ENCODE measurements at places on chromosomes 1 and 21. TPM values are rescaled to one million over a fixed set of nuclear protein-coding genes. Genes with fewer than 3 reads are reported as not detected.

DNA sequence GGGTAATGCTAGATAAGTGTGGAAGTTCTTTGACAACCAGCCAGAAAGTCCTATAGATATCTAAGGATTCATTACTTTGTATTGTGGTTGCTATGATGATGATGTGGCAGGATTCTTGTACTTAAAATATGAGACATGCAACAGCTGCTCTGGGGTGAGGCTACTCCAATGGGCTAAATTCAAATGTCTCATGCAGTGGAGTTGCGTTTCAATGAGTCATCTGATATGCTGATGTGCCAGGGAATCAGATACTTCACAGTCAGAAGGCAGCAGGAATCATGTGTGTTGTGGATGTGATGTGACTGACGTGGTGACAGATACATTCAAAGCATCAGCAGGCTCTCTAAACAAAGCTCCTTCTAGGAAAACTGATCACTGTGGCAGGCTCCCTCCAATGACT is 66.5 kb downstream of the TSEN15 start:
- no peak for DNase-seq

GRCh38 chr1:170714938-170715337 is 51.0 kb downstream of the PRRX1 start:
- no peak for DNase-seq

GRCh38 chr1:1353389-1354151 is 4.4 kb upstream of the DVL1 start:
- peak; percentile 20 for DNase-seq

GRCh38 chr21:42238185-42238934 is 19.4 kb downstream of the ABCG1 start:
- peak; percentile 6 for DNase-seq

GRCh38 chr21:44820851-44821250 is 3.0 kb upstream of the SUMO3 start:
- DNase-seq, result no peak

- no peak for DNase-seq
Observed at GRCh38 chr1:153370146-153370545, 5.3 kb downstream of the S100A12 start.

- DNase-seq, result no peak
Observed at GRCh38 chr21:26194326-26194725, 23.8 kb upstream of the APP start.

DNA sequence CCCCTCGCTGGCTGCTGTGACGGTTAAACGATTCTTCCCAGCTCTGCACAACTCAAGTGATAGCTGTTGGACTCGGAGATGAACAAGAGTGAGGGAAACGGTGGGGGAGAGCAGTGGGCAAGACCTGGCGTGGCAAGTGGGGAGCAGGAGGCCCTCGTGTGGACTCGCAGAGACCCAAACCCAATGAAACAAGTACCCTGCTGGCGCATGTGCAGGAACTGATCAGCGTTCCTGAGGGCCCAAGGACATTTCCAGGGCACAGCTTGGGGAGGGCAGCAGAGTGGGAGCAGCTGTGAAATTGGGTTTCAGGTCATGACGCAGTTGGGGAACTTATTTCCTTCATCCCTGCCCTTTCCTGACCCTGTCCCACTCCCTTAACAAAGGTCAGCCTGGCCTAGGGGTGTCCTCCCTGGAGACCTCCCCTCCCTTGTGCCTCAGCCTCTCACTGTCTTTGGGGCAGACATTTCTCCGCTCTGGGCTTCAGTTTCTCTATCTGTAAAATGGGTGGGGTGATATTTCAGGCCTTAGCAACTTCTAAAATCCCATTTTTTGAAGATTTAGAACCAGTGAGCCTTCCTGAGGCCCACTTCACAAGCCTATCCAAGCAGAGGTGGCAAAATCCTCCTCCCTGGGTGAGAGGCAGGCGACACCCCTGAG is 27.9 kb upstream of the ECE1 start:
- no peak for DNase-seq

DNA sequence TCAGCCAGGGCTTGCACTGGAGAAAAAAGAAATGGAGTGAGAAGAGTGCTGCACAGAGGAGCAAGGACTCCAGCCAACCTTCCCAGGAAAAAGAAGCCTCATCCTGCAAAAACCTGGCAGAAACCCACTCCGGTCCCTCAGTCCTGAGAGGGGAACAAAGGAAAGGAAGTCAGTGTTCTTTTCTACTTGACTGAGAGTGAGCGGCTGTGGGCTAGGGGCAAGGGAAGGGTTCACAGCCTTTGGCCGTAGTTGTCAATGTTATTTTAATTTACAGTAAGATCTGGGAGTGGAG is 8.9 kb upstream of the GOLT1A start:
- DNase-seq, result no peak

GRCh38 chr1:148263906-148264255 is 111.8 kb upstream of the NBPF11 start:
- no peak for DNase-seq

GRCh38 chr1:212284332-212284743 is 872 bp upstream of the PPP2R5A start:
- DNase-seq, result no peak

DNA sequence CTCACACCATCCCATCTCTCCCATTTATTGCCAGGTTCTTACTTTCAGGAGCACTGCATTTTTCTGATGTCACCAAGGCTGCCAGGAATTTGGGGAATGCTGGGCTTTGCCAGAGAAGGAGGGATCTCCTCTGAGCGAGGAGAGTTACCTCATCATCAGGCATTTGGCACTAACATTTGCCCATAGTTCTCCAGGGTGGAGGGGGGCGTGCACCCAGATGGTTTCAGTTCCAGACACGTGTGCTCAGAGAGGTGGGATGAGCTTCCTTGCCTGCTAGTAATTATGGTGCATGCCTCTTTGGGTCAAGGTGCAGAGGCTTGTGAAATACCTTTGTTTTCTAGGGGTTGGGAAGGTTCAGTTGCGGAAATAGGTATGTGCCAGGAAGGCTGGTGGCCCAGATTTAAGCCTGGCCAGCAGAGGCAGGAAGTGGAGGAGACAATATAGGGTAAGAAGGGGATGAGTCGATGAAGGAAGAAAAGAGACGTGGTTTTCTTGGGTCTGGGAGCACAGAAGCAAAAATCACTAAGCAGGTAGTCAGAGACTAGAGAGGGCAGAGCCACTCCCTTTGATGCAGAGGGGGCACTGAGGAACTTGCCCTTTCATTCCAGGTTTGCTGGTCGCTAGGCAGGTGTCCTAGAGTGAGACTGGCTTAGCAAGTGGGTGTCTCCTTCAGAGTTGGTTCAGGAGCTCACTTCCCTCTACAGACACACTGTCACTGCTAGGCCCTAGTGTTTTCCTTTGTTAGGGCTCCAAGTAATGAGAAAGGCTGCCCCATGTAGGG is 7.2 kb downstream of the TUFT1 start:
- DNase-seq, result peak; percentile 65

DNA sequence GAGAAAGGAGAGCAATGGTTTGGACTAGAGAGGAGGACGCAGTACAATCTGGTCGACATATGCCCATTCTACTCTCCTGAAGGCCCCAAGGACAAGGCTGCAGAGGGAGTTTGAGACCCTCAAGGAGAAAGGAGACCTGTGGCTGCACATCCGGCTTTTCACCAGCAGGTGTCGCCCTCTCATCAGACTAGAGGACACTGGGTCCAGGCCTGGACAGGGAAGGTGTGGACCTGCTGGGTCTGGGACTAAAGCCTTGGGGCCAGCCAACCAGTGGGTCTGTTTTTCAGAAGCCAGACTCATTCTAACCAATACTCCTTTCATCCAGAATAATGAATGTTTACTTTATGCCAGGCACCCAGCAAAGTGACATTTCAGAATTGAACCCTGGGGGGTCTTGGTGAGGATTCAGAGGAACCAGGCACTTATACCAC is 5.0 kb downstream of the SRARP start:
- DNase-seq, result peak; percentile 82

DNA sequence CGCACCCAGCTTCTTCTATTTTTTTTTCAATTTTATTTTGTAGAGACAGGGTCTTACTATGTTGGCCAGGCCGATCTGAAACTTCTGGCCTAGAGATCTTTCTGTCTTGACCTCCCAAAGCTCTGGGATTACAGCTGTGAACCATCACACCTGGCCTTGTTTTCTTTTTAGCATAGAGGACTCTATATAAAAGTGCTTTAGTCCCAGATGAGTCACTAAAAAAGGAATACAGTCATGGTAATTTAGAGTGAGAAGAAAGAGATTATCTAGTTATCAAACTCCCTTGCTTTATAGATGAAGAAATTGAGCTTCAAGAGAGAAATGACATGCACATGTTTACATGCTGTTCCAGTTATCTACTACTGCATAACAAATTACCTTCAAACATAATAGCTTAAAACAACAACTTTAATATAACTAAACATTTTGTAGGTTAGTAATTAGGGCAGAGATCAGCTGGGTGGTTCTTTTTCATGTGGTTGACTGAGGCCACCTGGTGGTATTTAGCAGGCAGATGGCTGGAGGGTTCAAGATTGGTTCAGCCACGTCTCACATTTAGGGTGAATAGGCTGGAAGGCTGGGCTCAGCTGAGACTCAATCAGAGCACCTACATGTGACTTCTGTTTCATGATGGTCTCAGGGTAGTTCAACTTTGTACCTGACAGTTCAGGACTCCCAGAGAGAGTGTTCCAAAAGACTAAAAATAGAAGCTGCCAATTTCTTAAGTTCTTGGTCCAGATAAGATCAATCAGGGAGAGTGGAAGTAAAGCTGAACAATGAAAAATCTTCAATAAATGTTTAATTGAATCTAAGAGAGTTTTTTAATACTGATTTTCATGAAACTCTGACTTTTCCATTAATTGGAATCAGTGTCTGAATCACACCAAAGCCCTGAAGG is 16.9 kb upstream of the MTF2 start:
- no peak for DNase-seq

GRCh38 chr1:193009501-193009900 is 49.7 kb downstream of the UCHL5 start:
- no peak for DNase-seq

DNA sequence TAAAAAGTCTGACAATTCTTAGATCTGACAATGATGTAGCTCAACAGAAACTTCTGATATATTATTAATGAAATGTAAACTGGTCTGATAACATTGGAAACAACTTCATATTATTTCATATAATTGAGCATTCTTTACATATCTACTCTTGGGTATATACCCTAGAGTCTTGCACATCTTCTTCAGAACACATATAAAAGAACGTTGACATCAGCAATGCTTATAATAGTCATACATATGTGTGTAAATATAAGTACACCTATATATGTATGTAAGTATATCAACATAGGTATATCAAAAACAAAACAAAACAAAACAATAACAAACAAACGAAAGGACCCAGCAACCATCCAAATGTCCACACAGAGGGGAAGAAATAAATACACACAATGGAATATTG is 38.4 kb downstream of the NRIP1 start:
- DNase-seq, result no peak

GRCh38 chr1:86382878-86383277 is 13.2 kb downstream of the ODF2L start:
- DNase-seq, result no peak

GRCh38 chr1:233217832-233218231 is 77.7 kb downstream of the PCNX2 start:
- DNase-seq, result no peak

GRCh38 chr1:5374192-5374591 is 618.0 kb downstream of the NPHP4 start:
- no peak for DNase-seq

DNA sequence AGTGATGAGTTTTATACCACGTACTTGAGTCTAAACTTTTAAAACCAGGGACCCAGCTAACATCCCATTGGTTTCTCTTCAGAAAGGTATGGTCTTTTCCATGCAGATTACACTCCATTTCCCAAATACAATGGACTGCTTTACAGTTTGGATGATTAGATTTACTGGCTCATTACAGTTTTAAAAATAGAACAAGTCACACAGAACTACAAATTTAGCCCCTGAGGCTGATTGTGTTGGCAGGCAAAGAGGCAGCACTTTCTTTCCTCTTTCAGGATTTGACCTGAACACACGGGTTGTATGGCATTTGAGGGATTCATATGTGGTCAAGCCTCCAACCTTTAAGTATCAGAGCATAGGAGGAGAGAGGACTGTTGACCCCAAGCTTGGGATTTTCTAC is 21.8 kb upstream of the VTCN1 start:
- no peak for DNase-seq

DNA sequence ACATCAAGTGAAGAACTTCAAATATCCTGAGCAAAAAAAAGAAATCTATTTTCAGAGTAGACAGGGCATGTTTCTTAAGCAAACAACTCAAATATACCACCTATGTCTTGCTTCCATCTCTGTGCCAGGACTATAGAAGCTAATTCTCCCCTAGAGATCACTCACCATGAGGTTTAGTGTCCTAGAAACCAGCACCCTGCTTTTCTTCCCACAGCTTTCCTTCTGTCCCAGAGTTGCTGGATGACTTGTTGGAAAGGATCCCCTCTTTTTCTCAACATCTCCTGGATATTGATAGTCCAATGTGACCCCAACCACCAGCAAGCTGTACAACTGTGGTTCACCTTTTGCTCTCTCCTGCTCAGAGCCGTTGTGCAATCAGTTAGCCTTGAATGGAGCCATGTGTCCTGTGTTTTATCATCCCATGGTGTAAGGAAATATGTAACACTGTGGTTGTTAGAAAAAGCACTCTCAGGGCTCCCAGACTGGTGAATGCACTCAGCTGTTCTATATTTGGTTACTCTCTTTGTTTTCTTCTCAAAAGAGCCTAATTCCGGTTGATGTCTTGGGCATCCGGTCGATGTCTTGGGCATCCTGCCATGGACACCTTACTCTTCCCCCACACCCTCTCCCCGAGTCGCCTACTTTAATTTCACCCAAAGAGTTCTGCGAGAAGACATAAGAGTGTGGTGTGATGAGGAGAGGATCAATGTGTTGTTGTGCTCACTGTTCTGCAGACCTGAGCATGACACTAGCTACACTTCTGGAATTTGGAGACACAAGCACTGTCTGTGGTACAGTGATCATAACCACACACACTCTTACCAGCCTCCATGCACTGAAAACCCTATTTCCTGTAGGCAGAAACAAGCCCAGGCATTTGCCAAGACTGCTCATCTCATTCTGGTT is 1.7 kb downstream of the TNFSF4 start:
- no peak for DNase-seq

Gene PDC
- not detected for total RNA-seq

Gene RGS13
- not detected for total RNA-seq

Gene LRRC71
- total RNA-seq, result not detected

Gene ZFP69
- total RNA-seq, result 0.38 TPM

Gene RPE65
- not detected for total RNA-seq

Gene CDC42
- 135 TPM for total RNA-seq

Gene IL22RA1
- total RNA-seq, result 0.13 TPM

Gene LMX1A
- total RNA-seq, result 0.25 TPM

Gene EPHB2
- 0.32 TPM for total RNA-seq

Gene OR2L3
- total RNA-seq, result not detected

Gene TRIM67
- total RNA-seq, result not detected

Gene GOLT1A
- total RNA-seq, result not detected

Gene RGSL1
- not detected for total RNA-seq

Gene MIS18A
- total RNA-seq, result 2.2 TPM

Measured in psoas muscle (tissue), 8 donors.